ENCODE measurements at places on chromosomes 11 and 22.

GRCh38 chr22:22200569-22201184 is 43.9 kb upstream of the VPREB1 start:
- no peak for DNase-seq

DNA sequence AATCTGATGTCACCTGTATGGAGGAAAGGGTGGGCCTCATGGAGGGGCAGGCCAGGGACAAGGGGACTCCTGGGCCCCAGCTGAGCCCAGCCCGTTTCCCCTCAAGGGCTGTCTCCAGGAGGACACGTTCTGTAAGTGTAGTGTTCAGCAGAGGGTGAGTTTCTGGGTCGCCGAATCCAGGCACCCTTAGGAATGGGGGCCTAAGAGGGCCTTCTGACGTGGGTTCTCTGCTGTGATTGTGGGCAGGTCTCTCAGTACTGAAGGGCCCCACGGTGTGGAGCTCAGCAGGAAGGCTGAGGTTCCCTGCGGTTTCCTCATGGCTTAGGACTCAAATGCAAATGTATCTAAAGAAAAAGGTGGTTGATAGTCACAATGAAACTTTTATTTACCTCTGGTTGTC is 6.5 kb downstream of the PTDSS2 start:
- no peak for DNase-seq

- no peak for DNase-seq
These were observed 11.4 kb upstream of the MICAL3 start for GRCh38 chr22:18035751-18036150.

DNA sequence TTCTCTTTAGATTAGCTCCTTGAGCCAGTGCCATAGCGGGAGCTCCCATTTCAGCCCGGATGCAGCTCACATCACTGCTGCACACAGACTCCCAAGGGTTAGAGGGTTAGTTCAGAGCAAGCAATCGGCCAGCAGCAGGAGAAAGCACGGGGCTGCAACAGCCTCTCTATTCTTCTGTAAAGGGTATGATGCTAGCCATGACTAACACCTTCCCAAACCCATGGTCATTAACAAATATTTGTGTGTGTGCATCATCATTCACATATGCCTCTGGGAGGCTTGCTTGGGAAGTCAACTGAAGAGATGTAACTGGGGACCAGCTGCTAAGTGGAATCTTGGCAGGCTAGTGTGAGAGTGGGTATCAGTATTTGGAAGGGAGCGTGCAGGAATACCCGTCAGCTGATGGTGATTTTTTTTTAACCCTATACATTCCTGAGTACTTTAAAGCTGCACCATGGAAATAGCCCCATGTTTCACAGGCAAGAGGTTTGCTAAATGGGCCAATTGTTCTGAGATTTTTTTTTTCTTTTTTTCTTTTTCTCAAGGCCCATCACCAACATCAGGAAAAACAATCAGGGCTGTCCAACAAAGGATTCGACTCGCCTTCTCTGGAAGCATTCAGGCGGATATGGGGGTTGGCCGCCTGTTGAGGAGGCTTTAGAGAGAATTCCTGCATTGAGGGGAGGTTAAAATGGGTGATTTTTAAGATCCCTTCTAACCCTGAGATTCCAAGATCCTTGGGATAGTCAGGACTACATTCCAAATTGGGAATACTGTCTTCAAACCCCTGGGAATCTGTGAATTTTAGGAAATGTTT is 33.2 kb upstream of the CCDC89 start:
- no peak for DNase-seq

GRCh38 chr11:15867871-15868270 is 488.5 kb downstream of the SOX6 start:
- no peak for DNase-seq

DNA sequence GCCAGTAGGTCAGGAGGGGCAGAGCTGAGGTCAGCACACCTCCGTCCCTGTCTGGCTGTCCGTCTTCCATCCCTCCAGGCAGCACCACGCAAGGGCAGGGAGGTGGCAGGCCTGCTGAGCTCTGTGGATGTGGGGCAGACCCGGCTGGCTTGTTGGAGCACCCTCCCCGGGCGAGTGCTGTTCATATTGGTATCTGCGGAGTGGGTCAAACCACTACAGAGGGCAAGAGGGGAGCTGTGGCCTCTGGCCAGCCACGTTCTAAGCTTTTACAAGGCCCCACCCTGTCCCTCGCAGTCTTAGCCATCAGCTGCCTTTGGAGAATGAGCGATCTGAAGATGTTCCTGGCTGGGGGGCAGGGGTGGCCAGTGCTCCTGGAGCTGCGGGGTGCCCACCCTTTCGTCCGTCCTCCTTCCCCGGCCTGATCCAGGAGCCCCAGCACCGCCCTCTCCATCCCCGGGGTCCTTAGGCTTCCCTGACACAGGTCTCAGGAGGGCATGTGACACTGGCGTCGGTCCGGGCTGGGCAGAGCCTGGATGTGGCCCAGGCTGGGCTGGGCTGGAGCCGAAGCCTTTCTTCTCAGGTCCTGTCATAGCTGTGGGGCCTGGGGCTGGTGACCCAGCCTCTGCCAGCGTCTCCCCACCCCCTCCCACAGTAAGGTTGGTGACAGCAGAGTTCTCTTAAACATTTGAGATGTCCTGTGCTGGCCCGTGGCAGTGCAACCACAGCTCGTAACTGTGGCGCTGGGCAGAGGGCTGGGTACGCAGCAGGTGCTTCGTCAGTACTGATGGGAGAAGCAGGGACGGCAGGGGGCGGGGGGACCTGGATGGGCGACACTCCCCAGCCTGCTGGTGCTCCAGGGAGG is 31.7 kb upstream of the GRAMD4 start:
- no peak for DNase-seq

- no peak for DNase-seq
These were observed 33.2 kb downstream of the PPP2R1B start for GRCh38 chr11:111733016-111733415.

DNA sequence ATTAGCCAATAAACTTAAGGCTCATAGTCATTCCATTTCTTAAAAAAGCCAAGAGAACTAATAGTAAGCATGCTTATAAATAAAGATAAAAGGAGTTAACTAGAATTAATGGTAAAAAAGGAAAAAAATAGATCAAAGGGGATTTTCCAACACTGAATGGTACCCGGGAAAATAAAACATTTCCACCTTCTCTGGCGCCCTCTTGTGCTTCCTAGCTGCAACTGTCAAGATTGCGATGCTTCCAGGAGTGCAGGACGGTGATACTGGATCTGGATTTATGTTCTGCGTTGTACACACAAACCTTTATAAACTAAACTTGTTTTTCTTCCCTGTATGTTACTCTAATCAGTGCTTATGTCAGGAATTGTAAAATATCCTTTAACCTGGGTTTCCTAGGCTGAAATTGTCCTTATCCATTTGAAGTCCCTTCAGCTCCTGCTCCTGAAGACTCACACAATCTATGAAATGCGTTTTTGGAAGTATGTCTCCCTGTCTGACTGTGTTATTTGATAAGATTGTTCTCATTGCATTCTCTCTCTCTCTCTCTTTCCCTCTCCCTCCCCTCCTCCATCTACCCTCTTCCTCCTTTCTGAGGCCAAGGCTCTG is 9.6 kb upstream of the HTATIP2 start:
- DNase-seq: no peak

GRCh38 chr11:17154409-17155159 is 53.2 kb downstream of the PIK3C2A start:
- no peak for DNase-seq

- no peak for DNase-seq
These were observed 23.3 kb downstream of the ARL14EP start for GRCh38 chr11:30346068-30346688.

GRCh38 chr11:811446-812245 is 1.9 kb downstream of the RPLP2 start:
- DNase-seq: no peak

- DNase-seq: no peak
These were observed 1430.7 kb downstream of the BRD1 start for GRCh38 chr22:48396785-48397530.

DNA sequence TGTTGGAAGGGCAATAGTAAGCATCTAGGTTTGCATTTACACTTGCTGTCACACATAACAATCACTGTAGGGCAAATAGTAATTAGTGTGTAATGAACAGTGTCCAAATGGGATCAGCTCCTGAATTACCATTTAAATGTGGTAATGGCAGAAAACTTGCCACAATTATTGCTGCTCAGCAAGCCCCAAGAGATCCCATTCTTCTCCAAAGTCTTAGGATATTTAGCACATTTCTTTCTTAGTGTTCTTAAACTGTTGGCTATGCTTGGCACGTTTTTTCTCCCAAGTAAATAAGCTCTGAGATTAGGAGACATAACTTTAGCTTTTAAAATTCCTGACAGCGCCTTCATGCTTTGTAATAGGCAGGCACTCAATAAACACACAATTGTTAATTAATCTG is 1037.0 kb downstream of the DLG2 start:
- DNase-seq: no peak

GRCh38 chr11:117887431-117888138 is 11.1 kb upstream of the FXYD6 start:
- DNase-seq: no peak

GRCh38 chr11:119169282-119169719 is 776 bp downstream of the NLRX1 start:
- DNase-seq: no peak

- DNase-seq: no peak
These were observed 71.4 kb upstream of the MPEG1 start for GRCh38 chr11:59283825-59284772.

- DNase-seq: no peak
These were observed 68.4 kb downstream of the TRAF6 start for GRCh38 chr11:36441610-36442208.

GRCh38 chr11:43686207-43686606 is 5.7 kb downstream of the HSD17B12 start:
- no peak for DNase-seq

DNA sequence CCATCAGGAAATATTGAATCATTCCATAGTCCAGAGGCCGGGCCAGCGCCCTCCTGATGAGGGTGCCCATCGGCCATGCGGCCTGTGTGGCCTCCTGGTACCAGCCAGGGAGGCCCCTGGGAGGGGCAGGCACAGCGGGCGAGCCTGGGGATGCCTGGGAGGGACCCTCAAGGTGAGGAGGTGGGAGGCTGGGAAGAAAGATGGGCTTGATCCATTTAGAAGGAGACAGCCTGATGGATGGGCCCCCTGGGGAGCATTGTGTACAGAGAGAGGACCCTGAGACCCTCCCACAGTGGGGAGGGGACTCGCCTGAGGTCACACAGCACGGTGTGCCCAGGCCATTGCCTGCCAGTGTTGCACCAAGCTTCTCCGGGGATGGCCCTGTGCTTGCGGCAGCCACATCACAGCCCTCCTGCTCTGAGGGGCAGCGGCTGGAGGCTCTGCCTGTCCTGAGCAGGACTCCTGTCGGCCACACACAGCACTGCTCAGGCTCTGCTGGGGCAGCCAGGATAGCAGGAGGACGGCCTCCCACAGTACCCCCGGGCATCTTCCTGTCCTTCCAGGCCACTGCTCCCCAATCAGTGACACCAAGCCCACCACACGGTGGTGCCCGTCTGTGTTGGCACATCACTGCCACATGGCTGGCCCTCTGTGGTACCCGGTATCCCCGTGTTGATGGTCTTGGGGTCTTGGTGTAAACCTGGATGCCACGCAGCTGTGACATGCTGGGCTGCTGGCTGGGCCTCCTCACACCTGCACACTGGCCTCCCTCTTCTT is 290.0 kb downstream of the TBC1D22A start:
- DNase-seq: no peak

DNA sequence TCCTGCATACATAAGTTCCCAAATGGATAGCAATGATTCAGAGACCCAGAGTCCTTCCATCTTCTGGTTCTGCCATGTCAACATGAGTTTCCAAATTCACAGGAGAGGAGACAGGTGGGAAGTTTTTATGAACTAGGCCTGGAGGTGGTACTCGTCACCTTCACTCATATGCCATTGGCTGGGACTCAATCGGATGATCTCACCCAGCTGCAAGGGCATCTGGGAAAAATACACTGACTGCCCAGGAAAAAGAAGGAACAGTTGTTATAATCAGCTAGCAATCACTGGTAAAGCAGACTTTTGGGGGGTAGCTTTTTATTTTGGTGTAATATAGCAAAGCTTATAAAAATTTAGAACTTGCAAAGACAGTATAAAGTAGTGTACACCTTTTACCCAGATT is 83.9 kb downstream of the OTOG start:
- no peak for DNase-seq

GRCh38 chr22:50017701-50018224 is 5.2 kb upstream of the IL17REL start:
- no peak for DNase-seq

DNA sequence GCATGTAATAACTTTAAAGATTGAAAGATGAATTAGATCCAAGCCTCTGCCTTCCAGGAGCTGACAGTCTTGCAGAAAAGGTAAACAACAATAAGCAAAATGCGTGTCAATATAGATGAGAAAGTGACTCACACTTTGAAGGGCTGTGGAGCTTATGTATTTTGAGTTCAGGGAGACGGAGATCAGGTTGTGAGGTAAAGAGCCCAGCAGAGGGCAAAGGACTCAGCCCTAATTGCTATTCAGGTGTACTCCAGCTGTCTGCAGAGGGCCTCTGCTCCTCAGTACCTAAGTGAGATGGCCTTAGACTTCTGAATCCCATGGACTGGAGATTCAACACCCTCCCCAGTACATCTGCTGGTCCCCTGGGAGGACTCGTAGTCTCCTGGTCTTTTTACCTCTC is 22.9 kb upstream of the CTR9 start:
- no peak for DNase-seq

DNA sequence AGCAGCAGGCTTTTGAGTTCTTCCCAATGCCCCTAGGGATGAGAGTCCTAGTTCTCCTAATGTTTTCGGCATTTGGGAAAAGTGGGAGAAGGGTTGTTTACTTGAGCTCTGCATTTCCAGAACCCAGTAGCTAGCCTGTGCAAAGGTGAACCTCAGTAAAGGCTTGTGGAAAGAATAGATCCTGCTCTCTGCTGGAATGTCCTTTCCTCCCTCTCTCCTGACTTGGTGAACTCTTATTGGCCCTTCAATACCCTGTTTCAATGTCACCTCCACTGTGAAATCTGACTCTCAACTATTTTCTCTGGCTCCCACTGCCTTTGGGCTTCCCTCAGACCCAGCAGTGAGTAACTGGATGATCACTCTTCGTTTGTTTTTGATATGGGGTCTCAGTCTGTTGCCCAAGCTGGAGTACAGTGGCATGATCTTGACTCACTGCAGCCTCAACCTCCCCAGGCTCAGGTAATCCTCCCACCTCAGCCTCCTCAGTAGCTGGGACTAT is 2.4 kb upstream of the UVRAG start:
- no peak for DNase-seq

DNA sequence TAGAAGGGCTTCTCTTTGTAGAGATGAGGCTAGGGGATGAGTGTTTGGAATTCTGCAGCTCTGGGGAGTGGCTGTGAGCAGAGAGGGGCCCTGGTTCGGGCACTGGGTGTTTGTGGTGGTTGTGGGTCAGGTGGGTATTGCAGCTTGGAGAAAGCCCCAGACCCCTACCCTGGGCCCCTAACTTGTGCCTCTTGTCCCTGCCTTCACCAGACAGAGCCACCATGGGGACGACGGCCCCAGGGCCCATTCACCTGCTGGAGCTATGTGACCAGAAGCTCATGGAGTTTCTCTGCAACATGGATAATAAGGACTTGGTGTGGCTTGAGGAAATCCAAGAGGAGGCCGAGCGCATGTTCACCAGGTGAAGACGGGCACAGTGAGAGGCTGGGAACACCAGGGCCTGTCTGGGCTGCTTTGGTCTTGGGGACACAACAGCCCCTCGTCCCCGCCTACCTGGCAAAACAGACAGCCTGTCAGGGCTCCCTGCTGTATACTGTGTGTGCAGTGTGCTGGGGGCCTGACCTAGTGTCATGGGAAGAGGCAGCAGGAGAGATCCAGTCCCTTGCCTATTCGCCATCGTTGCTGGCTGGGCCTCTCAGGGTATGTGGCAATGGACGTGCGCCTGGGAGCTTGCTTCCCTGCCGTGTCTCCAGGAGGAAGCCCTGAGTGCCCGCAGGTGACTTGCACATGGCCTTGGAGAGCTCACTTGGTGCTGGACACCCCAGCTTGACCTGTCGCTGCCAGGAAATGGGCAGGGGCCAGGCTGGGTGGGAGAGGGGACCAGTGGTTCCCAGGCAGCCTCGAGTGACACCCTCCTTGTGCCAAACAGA is 4.3 kb downstream of the INCENP start:
- DNase-seq: no peak
